ENCODE measurements at places on chromosomes 12 and 14. TPM values are rescaled to one million over a fixed set of nuclear protein-coding genes. Genes with fewer than 3 reads are reported as not detected.

DNA sequence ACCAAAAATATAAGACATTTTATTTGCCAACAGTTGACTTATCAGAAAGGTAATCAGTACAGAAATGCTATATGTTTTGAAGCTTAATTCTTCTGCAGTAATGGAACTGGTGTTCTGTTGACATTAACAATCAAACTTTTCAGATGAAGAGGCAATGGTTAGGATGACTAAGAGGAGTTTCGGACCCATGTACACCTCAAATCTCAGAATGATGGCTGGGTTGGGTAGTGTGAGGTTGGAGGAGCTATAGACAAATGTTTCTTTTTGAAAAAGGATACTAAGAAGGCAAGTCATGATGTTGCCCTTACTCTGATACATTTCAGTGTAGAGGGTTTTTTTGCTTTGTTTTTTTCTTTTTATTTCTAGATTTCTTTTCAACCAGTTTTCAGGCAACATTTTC is 66.9 kb downstream of the KNTC1 start:
- no peak for DNase-seq

DNA sequence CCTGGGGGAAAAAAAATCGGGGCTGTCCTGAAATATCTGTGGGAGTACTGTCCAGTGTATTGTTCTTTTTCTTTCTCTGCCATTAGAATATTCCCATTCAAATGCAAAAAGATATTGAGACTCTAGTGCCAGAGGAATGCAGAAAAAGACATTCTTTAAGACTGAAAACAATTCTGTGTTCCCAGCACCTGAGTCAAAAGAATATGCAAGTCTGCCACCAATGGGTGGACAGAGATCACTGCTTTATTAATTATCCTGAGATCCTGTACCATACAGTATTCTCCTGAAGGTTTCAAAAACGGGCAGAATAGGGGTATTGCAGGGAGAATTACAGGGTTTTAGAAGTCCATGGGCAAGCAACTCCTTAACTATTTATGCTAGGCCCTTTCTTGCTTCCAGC is 361.8 kb downstream of the C12orf50 start:
- peak; percentile 47 for DNase-seq

- no peak for DNase-seq
Measured at GRCh38 chr12:41438854-41439541, 250.9 kb downstream of the PDZRN4 start.

KLHL33 gene
- 1.5 TPM for total RNA-seq

REP15 gene
- 0.99 TPM for total RNA-seq

GALNT6 gene
- total RNA-seq, result 115 TPM

ENDOU gene
- total RNA-seq, result 0.17 TPM

RTL1 gene
- total RNA-seq, result not detected
